ENCODE measurements at places on chromosomes 3 and 15. TPM values are rescaled to one million over a fixed set of nuclear protein-coding genes. Genes with fewer than 3 reads are reported as not detected.

The FSTL1 gene
- total RNA-seq = 309 TPM

- DNase-seq = no peak
- H3K36me3 ChIP-seq = no peaks in the 10 kb centered on the region
- no peaks in the 10 kb centered on the region for H3K27me3 ChIP-seq
- H3K4me3 ChIP-seq = no peak overlapping the region
- no peak overlapping the region for H3K27ac ChIP-seq
- H3K4me1 ChIP-seq = no peaks in the 10 kb centered on the region
Measured at GRCh38 chr3:124918524-124918923, 16.0 kb downstream of the MUC13 start.

- peaks cover 4% of the 10 kb centered on the region for H3K36me3 ChIP-seq
- H3K27ac ChIP-seq = no peak overlapping the region
- no peak for DNase-seq
- no peak overlapping the region for H3K4me3 ChIP-seq
- H3K4me1 ChIP-seq = no peaks in the 10 kb centered on the region
- no peaks in the 10 kb centered on the region for H3K27me3 ChIP-seq
Measured at GRCh38 chr15:100923902-100924301, 4.7 kb downstream of the LRRK1 start.

DNA sequence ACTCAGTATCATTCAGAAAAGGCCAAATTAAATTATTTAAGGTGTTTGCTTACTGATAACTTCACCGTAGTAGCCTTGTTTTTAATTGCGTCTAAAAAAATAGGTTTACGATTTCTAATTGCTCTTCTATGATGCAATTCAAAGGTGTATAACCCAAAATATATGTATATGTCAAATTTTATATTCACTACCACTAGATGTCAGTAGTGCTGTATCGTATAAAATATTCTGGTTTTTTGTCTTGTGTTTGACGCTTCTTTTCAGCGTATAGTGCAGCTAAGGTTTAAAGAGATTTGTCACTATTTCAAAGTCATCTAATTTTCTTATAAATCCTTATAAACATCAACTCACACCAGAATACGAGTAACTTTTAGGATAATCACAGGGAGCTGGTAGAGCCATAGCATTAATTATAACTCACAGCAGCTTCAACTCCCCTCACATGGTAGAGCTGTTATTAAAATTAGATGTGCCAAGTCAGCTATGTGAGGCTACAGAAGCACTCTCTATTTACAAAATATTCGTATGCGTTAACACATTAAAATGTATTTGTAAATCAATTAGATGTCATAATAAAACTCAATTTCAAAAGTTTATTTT, 3.5 kb downstream of the PFN2 start:
- no peak overlapping the region for H3K27ac ChIP-seq
- peak; percentile 45 for DNase-seq
- peaks cover 3% of the 10 kb centered on the region for H3K36me3 ChIP-seq
- peaks cover 16% of the 10 kb centered on the region for H3K4me1 ChIP-seq

DNA sequence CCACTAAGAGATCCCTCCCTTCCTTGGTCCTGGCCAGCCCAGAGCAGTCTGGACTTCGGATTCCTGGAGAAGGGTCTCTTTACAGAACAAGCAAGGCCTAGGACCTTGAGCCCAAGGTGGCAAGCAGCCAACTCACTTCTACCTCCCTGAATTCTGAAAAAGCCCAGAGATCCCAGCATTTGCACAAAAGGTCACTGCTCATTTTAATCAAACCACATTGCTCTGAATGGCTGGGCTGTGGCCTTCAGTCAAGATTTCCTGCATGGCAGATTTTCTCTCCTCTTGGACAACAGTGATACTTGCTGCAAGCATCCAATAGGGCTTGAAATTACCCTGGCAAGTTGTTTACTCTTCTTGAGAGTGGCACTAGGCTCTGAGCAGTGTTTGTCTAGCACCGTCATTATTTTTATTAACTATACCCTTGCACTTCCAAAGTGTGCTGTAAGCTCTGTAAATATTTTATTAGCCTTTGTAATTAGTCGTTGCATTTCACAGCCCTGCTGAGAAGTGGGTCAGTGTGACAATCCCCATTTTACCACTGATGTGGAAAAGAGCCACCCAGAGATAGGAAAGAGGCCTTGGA, 274.7 kb upstream of the CTNNB1 start:
- H3K4me3 ChIP-seq = no peak overlapping the region
- H3K27ac ChIP-seq = no peak overlapping the region
- H3K4me1 ChIP-seq = no peaks in the 10 kb centered on the region
- no peak for DNase-seq
- no peaks in the 10 kb centered on the region for H3K27me3 ChIP-seq

- H3K27me3 ChIP-seq = no peaks in the 10 kb centered on the region
- H3K4me1 ChIP-seq = no peaks in the 10 kb centered on the region
- no peak overlapping the region for H3K27ac ChIP-seq
- H3K4me3 ChIP-seq = no peak overlapping the region
Measured at GRCh38 chr3:19961960-19962359, 15.1 kb downstream of the RAB5A start.

The RIOX2 gene
- 46.1 TPM for total RNA-seq

The PARP15 gene
- total RNA-seq = 0.26 TPM
